ENCODE measurements at places on chromosomes 12 and 14. TPM values are rescaled to one million over a fixed set of nuclear protein-coding genes. Genes with fewer than 3 reads are reported as not detected.

DNA sequence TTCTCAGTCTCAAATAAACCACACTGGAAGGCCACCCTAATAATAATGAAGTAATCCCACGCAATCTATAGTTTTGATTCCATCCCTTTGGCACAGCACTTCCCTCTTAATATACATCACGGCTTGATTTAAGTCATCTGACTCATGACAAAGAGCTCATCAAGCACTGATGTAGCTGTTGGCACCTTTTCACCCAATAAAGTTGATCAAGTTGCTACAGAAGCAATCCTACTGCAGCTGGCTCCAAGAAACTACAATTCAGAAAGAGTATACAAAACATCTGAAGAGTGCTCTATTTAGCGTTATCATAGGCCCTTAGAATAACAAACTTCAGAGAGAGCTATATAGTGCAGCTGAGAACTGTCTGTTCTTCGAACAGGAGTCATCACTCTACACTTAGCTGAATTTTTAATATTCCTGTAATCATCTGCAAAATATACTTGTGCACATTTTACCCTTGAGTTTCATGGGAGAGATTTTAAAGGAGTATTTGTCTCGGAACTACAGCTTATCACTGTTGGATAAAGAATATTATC, 94.9 kb downstream of the OSBPL8 start:
- no peak overlapping the region for H3K4me3 ChIP-seq
- peaks cover 8% of the 10 kb centered on the region for H3K4me1 ChIP-seq
- H3K36me3 ChIP-seq = no peaks in the 10 kb centered on the region
- no peaks in the 10 kb centered on the region for H3K27me3 ChIP-seq
- DNase-seq = no peak

DNA sequence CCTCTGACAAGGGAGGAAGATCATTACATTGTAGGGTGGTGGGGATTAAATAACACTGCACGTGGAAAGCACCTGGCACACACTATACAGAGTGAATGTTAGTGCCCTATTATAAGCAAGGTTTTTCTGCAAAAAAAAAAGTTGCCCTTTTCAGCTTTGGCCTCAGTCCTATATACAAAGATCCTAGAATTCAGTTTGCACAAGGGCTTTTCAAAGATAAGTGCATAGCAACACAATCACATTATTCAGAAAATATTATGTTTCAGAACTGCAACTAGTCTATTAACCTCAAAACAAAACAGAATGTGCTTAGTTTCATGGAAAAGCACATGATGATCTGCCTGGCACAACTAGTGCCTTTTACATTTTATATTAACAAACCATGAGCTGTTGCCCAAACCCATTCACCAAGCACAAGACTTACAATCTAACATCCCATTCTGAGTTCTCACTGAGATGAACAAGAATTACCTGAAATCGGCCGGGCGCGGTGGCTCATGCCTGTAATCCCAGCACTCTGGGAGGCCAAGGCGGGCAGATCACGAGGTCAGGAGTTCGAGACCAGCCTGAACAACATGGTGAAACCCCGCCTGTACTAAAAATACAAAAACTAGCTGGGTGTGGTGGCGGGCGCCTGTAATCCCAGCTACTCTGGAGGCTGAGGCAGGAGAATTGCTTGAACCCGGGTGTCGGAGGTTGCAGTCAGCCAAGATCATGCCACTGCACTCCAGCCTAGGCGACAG, 1.8 kb downstream of the TM7SF3 start:
- H3K36me3 ChIP-seq = no peaks in the 10 kb centered on the region
- no peaks in the 10 kb centered on the region for H3K27me3 ChIP-seq
- H3K4me1 ChIP-seq = peaks cover 51% of the 10 kb centered on the region
- no peak for DNase-seq
- H3K27ac ChIP-seq = no peak overlapping the region

GRCh38 chr14:37600880-37601741, 5.7 kb downstream of the TTC6 start:
- H3K4me3 ChIP-seq = no peak overlapping the region
- H3K27me3 ChIP-seq = peaks cover 54% of the 10 kb centered on the region
- DNase-seq = no peak
- no peak overlapping the region for H3K27ac ChIP-seq
- no peaks in the 10 kb centered on the region for H3K4me1 ChIP-seq
- H3K36me3 ChIP-seq = no peaks in the 10 kb centered on the region

GRCh38 chr14:32018391-32019092, 58.6 kb upstream of the ARHGAP5 start:
- H3K4me3 ChIP-seq = no peak overlapping the region
- no peaks in the 10 kb centered on the region for H3K27me3 ChIP-seq
- H3K27ac ChIP-seq = no peak overlapping the region
- DNase-seq = no peak

- no peak overlapping the region for H3K27ac ChIP-seq
- no peak for DNase-seq
- H3K4me1 ChIP-seq = no peaks in the 10 kb centered on the region
- H3K27me3 ChIP-seq = no peaks in the 10 kb centered on the region
- H3K36me3 ChIP-seq = no peaks in the 10 kb centered on the region
- no peak overlapping the region for H3K4me3 ChIP-seq
Measured at GRCh38 chr12:132397152-132397933, 68.0 kb upstream of the GALNT9 start.

- no peaks in the 10 kb centered on the region for H3K36me3 ChIP-seq
- H3K4me1 ChIP-seq = no peaks in the 10 kb centered on the region
- DNase-seq = no peak
- H3K27me3 ChIP-seq = no peaks in the 10 kb centered on the region
- H3K4me3 ChIP-seq = no peak overlapping the region
- H3K27ac ChIP-seq = no peak overlapping the region
Measured at GRCh38 chr14:101022121-101022520, 118.6 kb upstream of the RTL1 start.

- no peak overlapping the region for H3K4me3 ChIP-seq
- H3K27ac ChIP-seq = no peak overlapping the region
- no peak for DNase-seq
- no peaks in the 10 kb centered on the region for H3K27me3 ChIP-seq
Measured at GRCh38 chr14:60021619-60022018, 70.1 kb upstream of the PCNX4 start.

DNA sequence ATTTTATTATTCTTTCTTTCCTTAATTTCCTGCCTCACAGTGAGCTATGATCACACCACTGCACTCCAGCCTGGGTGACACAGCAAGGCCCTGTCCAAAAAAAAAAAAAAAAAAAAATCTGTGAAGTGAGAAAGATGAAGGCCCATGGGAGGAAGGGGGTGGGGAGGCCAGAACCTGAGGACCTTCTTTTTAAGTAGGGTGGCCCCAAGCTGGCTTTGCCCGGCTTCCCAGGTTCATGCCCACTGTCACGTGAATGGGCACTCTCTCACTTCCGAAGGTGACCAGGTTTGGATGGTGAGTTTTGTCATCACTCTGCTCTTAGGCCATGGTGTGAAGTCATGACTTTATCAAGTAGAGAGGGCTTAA, 82.3 kb downstream of the TNFAIP2 start:
- no peak overlapping the region for H3K27ac ChIP-seq
- no peaks in the 10 kb centered on the region for H3K36me3 ChIP-seq
- no peak for DNase-seq
- no peak overlapping the region for H3K4me3 ChIP-seq
- no peaks in the 10 kb centered on the region for H3K4me1 ChIP-seq
- peaks cover 4% of the 10 kb centered on the region for H3K27me3 ChIP-seq

- H3K4me1 ChIP-seq = peaks cover 47% of the 10 kb centered on the region
- H3K27ac ChIP-seq = no peak overlapping the region
- H3K36me3 ChIP-seq = peaks cover 9% of the 10 kb centered on the region
- no peaks in the 10 kb centered on the region for H3K27me3 ChIP-seq
- no peak overlapping the region for H3K4me3 ChIP-seq
Measured at GRCh38 chr12:64450057-64450640, 1.8 kb upstream of the TBK1 start.

- H3K4me3 ChIP-seq = no peak overlapping the region
- no peaks in the 10 kb centered on the region for H3K36me3 ChIP-seq
- H3K4me1 ChIP-seq = peaks cover 43% of the 10 kb centered on the region
- no peaks in the 10 kb centered on the region for H3K27me3 ChIP-seq
Measured at GRCh38 chr12:12019881-12020280, 50.9 kb upstream of the BCL2L14 start.

GRCh38 chr12:58310809-58311622, 369.6 kb downstream of the ATP23 start:
- H3K4me3 ChIP-seq = no peak overlapping the region
- H3K4me1 ChIP-seq = no peaks in the 10 kb centered on the region
- no peak for DNase-seq
- no peaks in the 10 kb centered on the region for H3K27me3 ChIP-seq
- no peaks in the 10 kb centered on the region for H3K36me3 ChIP-seq

DNA sequence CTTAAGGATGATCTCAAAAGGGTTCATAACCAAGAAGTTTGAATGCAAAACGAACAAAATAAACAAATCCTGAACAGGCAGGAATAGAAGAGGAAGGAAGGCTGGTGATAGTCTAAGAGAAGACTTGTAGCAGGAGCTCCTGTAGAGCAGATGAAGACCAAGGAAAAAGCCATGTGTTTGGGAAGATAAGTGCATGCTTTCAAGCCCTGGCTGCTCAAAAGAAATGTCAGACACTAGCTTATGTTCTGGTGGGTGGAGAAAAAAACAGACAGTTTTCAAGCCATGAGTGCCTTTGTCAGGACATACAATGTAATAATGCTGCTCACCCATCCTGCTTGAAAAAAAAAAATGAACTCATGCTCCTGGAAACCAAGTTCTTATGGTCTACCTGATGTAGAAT, 27.4 kb downstream of the TAOK3 start:
- no peak overlapping the region for H3K4me3 ChIP-seq
- no peaks in the 10 kb centered on the region for H3K36me3 ChIP-seq
- no peaks in the 10 kb centered on the region for H3K27me3 ChIP-seq
- H3K27ac ChIP-seq = no peak overlapping the region
- no peak for DNase-seq

DNA sequence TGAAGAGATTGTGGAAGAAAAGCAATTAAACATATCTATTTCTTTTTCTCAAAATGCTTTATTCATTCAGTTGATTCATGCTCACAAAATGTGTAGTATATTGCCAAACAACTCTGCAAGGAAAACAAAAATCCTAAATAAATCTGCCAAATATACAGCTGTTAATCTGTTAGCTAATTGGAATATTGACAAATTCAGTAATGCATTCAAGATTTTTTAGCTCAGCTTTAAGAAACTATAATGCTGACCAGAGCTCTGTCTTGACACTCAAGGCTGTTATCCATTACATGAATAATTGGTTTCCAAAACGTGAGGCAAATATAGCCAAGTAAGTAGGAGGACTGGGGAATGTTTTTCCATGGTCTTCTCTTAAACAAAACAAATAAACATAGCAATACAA, 146.8 kb downstream of the TMTC2 start:
- H3K27me3 ChIP-seq = no peaks in the 10 kb centered on the region
- no peak overlapping the region for H3K4me3 ChIP-seq
- H3K27ac ChIP-seq = no peak overlapping the region
- DNase-seq = no peak
- no peaks in the 10 kb centered on the region for H3K36me3 ChIP-seq

DNA sequence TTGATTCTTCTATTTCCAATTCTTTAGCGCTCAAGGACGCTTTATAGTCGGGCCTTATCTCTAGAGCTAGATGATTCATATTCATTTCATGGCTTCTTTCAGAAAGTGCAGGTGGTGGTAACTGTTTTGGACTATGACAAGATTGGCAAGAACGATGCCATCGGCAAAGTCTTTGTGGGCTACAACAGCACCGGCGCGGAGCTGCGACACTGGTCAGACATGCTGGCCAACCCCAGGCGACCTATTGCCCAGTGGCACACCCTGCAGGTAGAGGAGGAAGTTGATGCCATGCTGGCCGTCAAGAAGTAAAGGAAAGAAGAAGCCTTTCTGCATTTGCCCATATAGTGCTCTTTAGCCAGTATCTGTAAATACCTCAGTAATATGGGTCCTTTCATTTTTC, 241.9 kb downstream of the PAWR start:
- no peak overlapping the region for H3K27ac ChIP-seq
- H3K4me3 ChIP-seq = no peak overlapping the region
- no peaks in the 10 kb centered on the region for H3K4me1 ChIP-seq
- no peaks in the 10 kb centered on the region for H3K27me3 ChIP-seq
- DNase-seq = no peak

GRCh38 chr14:60768602-60769001, 34.0 kb downstream of the MNAT1 start:
- H3K4me1 ChIP-seq = no peaks in the 10 kb centered on the region
- no peak for DNase-seq
- no peaks in the 10 kb centered on the region for H3K36me3 ChIP-seq

GRCh38 chr12:112671564-112671963, 120.0 kb upstream of the RPH3A start:
- no peak overlapping the region for H3K4me3 ChIP-seq
- no peak for DNase-seq
- no peak overlapping the region for H3K27ac ChIP-seq
- H3K4me1 ChIP-seq = peaks cover 7% of the 10 kb centered on the region
- no peaks in the 10 kb centered on the region for H3K36me3 ChIP-seq
- H3K27me3 ChIP-seq = no peaks in the 10 kb centered on the region

- no peak overlapping the region for H3K4me3 ChIP-seq
- no peak for DNase-seq
- H3K36me3 ChIP-seq = peaks cover 56% of the 10 kb centered on the region
- H3K27ac ChIP-seq = no peak overlapping the region
- peaks cover 25% of the 10 kb centered on the region for H3K4me1 ChIP-seq
- no peaks in the 10 kb centered on the region for H3K27me3 ChIP-seq
Measured at GRCh38 chr12:120100630-120101029, 15.9 kb downstream of the RAB35 start.

DNA sequence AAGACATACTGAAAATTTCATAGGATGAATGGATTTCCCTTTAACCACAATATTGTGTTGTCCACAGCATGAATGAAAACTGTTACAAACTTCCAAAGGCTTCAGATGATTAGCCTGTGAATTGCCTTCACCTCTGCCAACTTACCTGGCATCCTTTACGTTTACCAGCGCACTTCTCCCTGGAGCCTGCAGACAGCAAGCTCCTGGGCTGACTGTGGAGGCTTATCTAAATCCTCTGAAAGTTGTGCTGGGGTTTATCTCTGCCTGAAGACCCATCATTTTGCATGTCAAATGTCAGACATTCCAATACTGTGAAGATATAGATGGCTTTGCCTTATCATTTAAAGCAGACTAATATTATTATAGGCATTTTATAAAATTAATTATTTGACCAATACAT, 403.0 kb downstream of the SYT1 start:
- H3K4me3 ChIP-seq = no peak overlapping the region
- H3K27ac ChIP-seq = no peak overlapping the region
- no peaks in the 10 kb centered on the region for H3K27me3 ChIP-seq
- no peaks in the 10 kb centered on the region for H3K4me1 ChIP-seq
- no peak for DNase-seq

- H3K4me3 ChIP-seq = no peak overlapping the region
- DNase-seq = no peak
- H3K36me3 ChIP-seq = peaks cover 21% of the 10 kb centered on the region
- H3K27me3 ChIP-seq = no peaks in the 10 kb centered on the region
Measured at GRCh38 chr14:91453744-91454143, 36.1 kb upstream of the CCDC88C start.

- DNase-seq = no peak
- H3K4me3 ChIP-seq = no peak overlapping the region
- peaks cover 19% of the 10 kb centered on the region for H3K4me1 ChIP-seq
- H3K27me3 ChIP-seq = no peaks in the 10 kb centered on the region
- peak overlapping the region; percentile 43 for H3K27ac ChIP-seq
- H3K36me3 ChIP-seq = no peaks in the 10 kb centered on the region
Measured at GRCh38 chr12:52244615-52244994, 11.6 kb downstream of the KRT7 start.

PTMS gene
- 2.9 TPM for total RNA-seq

SLC6A13 gene
- 0.32 TPM for total RNA-seq

WSCD2 gene
- not detected for total RNA-seq

FSCB gene
- not detected for total RNA-seq

GALNT9 gene
- not detected for total RNA-seq

IFNG gene
- total RNA-seq = 0.55 TPM

GPX2 gene
- total RNA-seq = not detected
